Endodermal cell (in vitro differentiated cells): ENCODE measurements at places on chromosomes 5 and 9. TPM values are rescaled to one million over a fixed set of nuclear protein-coding genes. Genes with fewer than 3 reads are reported as not detected.

DNA sequence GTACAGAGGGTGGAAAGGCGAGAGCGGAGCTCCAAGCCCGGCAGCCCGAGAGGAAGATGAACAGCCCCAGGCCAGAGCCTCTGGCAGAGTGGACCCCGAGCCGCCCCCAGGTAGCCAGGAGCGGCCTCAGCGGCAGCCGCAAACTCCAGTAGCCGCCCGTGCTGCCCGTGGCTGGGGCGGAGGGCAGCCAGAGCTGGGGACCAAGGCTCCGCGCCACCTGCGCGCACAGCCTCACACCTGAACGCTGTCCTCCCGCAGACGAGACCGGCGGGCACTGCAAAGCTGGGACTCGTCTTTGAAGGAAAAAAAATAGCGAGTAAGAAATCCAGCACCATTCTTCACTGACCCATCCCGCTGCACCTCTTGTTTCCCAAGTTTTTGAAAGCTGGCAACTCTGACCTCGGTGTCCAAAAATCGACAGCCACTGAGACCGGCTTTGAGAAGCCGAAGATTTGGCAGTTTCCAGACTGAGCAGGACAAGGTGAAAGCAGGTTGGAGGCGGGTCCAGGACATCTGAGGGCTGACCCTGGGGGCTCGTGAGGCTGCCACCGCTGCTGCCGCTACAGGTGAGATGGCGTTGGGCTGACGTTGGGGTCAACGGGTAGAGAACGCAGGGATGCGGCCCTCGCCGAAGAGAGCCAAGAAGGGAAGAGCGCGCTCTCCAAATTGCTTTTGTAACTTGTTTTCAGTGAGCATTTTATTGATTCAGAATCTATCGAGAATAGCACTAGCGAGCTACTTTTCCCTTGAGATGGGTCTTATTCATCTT, at the start of gene PTGER4:
TSS of gene PTGER4 (plus strand) at position 3 of the 769 bp plus-strand sequence. CDS start 1,079 bp downstream, outside the sequence.
- DNase-seq = peak; percentile 75

DNA sequence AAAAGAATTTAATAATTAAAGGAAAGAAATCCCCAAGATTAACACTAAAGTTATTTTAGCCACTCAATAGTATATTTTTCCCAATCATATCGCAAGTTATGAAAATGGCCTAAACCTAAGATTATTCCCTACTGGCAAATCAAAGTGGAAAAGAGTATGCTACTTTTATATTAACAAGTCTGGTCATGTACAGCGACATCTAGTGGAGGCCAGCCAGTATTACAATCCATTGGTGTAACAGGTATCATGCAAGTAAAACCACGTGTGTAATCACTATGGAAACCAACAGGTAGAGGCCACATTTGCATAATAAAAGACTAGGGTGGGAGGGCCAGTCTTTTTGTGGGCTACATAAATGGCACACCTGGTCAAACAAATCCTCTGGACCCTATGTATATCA, 976.4 kb upstream of the CDH9 start:
- DNase-seq = peak; percentile 69

DNA sequence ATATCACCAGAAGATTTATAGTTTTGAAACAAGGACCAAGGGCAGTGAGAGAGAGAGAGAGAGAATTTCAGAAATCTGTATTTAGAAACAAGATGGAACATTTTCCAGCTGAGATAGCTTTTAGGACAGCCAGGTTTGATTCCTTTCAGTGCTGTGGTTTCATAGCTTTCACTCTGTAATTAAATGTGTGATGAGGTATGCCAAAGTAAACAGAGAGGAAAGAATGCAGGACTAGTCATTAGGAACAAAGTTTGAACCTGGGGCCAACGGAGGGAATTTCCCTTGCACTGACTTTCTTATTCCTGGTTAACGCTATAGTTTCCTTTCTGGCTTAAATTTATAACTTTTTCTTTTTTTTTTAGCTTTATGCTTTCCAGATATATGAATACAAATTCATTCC, 10.0 kb upstream of the CCL28 start:
- DNase-seq = no peak

Gene C9
- 0.45 TPM in 1 of 3 replicates, not detected in the others for total RNA-seq

DNA sequence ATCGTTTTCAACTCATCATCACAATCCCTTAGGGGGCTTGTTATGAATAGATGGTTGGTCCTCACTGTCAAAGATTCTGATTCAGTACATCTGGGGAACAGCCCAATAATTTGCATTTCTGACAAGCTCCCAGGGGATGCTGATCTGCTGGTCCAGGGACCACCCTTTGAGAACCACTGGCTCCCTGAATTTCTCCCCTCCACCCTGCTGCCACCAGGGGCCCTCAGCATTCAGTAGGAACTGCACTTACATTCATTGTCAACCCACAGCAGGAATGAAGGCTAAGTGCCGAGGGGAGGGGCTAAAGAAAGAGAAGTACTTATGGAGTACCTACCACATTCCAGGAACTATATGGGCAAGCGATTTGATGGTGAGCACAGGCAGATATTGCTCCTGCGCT, 85.9 kb downstream of the BOD1 start:
- peak; percentile 86 for DNase-seq

Gene F2RL2
- 0.09 to 0.84 TPM (median 0.53 TPM) in 3 replicates for total RNA-seq

- no peak for DNase-seq
Measured at GRCh38 chr9:120587328-120587727, 7.4 kb upstream of the CDK5RAP2 start.
